ENCODE measurements at places on chromosomes 2 and 18.

DNA sequence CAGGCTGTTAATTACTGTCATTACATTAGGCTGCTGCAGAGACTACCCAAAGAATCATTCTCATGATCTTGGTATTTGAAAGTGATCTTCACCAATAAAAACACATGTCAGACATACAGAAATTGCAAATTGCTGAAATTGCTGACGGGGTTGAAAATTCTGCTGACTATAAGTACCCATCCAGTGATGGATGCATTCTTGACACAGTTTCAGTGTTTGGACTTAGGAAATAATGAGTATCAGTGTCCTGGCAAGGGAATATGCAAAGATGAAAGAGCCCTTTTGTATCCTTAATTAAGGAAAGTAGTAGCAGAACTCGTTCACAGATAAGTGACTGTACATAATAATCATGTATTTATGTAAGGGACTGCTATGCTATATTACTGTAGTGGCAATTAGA, 221.1 kb upstream of the ATP5MC3 start:
- DNase-seq = no peak

DNA sequence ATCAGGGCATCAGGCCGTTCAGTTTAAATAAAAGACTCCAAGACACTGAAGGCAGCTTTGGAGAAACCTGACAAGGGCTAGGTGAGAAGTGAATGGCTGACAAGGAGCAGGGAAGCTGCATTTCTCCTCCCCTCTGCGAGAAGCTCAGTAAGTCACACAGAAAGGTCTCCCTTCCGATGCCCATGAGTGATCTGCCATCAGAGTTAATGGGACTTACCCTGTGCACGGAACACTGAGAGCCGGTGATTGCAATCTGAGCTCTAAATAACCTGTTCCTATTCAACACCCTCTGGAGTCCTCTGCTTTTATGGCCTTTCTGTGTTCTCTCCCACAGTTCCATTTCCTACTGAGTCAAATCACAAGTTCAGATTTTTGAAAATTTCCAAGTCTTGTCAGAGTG, 322.2 kb upstream of the MYT1L start:
- DNase-seq = no peak

DNA sequence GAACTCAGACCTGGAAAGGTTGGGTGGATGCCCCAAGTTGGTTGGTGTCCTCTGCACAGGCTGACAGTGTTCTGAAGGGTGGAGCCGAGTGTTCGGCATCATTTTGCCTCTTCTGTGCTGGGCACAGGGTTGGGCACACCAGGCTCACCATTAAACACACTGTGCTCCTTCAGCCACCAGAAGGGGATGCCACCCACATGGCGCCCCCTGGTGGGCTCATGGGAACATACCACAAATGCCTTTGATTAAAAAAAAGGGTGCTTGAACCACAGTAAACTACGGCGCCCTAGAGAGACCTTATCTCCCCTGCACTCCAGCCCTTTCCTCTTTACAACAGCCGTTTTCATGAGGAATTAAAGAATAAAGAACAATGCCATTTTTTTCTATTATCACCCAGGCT, 89.4 kb downstream of the CELF4 start:
- DNase-seq = peak; percentile 10

DNA sequence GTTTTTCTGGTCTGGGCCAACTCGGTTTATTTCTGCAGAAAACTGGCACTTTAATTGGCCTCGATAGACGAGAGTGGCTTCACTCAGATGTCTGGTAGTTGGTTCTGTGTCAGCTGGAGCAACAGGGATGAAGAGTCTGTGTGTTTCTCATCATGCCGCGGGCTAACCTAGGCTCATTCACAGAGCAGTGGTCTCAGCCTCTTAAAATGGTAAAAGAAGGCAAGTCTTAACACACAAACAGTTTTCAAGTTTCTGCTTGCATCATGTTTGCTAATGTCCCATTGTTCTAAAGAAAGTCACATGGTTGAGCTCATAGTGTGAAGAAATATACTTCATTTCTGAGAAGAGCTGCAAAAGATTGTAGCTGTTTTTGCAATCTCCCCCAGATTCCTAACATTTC, 37.5 kb upstream of the ANXA4 start:
- no peak for DNase-seq

DNA sequence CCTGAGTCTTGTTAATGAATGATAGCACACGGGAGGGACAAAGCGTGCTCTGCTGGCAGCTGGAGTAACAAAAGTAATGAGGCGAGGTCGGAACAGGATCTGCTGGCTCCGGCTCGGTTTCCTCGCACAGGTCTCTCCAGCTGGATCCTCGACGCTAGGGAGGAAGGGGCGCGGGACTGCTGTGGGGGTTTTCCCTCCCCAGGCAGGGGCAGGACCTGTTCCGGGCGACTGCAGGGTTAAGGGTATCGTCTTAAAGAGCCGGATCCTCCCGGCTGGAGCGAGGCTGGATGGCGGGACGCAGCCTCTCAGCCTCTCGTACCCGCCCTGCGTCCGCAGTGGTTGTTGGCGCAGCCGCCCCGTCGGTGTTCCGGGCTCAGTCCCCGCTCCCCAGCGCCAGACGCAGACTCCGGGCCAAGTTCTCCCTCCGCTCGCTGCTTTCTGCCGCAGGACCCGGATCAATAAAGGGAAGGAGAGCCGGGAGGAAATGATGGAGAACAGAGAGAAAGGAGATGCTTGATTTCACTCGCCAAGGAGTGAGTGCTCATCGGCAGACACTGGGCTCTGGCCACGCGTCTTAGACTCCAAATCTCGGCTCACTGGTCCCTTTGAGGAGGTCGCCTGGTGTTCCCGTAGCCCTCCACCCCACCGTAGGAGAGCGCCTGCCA, 1.1 kb upstream of the LIPG start:
- peak; percentile 56 for DNase-seq

DNA sequence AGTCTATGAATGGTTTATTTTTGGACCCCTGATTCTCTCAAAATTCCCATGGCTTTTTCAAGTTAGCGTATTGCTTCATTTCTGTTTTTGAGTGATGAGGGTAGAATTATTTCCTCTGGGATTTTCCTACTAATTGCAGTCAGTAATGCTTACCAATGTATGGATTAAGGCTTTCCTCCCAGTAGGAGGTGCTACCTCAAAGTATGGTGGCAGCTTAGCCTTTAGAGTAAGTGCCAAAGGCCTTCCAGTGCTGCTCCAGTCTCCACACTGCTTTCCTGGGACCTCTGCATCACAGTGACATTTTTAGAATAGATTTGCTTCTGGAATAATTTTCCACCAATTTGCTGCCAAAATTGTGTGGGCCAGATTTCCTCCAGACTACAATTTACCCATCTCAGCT, 16.2 kb upstream of the SSB start:
- DNase-seq = no peak

GRCh38 chr2:59029058-59029457, 787.9 kb upstream of the FANCL start:
- no peak for DNase-seq

GRCh38 chr2:233409286-233409991, 55.1 kb downstream of the DGKD start:
- no peak for DNase-seq

GRCh38 chr2:7971248-7971647, 710.6 kb upstream of the ID2 start:
- no peak for DNase-seq

DNA sequence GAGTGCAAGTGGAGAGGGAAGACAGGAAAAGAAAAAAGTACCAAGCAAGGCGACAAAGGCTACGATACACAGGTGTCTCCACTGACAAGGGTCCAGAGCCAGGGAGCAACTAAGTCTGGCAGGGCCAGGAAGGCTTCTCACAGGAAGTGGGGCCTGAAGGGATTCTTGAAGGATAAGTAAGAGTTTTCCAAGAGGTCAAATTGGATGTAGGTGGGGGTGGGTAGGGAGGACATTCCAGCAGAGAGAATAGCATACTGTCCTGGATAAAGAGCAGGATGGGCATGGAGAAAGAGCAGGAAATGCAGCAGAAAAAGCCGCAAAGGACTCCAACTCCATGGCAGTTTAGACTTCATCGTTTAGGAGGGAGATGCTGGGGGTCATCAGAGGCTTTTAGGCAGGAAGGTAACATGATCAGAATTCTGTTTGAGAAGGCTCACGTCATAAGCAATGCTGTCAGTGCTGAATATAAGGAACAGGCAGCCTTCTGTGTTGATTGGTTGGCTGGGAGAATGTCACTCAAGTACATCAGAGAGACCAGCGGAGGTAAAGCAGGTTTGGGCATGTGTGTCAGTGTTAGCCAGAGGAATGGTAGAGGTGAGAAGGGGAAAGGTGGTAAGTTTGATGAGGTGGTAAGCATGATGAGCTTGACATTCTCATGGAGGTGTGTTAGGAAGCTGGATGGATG, 35.1 kb downstream of the ARHGAP25 start:
- DNase-seq = no peak

GRCh38 chr2:88757025-88757424, 65.6 kb downstream of the RPIA start:
- DNase-seq = no peak

- DNase-seq = no peak
Observed at GRCh38 chr18:23105581-23106219, 29.6 kb upstream of the CABLES1 start.

DNA sequence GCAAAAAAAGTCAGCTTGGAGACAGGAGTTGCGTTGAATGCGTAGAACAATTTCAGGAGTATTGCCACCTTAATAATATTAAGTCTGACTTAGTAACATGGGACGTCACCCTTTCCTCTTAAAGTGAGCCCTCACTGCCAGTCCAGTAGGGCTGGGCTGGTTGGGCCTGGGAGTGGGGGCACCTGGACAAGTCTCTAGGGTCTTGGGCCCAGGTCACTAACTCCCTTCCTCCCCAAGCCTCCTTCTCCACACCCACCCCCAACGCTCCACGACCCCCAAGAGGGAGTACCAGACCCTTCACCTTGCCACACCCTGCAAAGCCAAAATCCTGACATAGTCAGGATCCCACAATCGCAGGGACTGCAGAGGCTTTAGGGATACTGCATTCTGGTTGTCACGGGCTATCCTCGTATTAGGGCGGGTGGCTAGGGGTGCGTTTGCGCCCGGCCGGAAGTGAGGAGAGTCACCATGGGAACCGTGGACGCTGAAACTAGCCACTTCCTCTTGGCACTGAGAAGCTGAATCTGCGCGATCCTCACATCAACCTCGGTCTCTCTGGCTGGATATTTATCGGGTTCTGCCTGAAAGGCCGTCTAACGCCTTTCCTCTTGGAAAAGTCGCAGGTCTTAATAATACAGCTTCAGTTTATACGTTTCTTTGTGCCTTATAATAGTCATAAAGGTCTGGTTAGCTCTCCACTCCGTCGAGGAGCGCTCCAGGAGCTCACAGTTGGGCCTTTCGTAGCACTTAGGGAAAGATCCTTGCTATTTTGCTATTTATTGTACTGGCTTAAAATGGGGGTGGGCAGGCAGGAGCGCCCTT, 10.3 kb upstream of the CXXC1 start:
- DNase-seq = peak; percentile 69

DNA sequence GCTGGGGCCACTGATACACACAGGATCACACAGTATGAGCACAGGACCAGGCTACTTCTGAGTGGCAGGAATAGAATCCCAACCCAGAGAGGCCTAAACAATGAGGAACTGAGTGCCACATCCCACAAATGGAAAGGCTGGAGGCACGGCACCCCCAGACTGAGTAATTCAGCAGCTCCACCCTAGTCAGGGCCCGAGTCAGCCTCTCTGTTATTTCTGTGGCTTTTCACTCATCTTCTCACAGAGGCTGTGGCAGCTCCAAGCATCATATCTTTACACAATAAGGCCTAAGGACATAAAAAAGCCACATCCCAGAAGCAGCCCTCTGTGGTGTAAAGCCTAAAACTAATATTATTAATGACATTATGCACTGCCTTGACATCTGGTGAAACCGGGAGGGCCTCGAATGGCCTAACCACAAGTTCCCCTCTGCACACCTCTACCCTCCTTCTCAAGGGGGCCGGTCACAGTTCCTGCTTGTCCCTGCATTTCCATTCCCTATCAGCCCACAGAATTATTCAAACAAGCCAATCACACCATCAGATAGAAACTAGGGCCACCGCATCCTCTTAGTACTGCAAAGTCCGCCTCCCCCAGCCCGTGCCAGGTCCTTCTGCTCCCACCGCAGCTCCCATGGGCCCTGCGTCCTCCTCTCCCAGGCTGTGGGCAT, 12.5 kb upstream of the MAL start:
- DNase-seq = no peak

DNA sequence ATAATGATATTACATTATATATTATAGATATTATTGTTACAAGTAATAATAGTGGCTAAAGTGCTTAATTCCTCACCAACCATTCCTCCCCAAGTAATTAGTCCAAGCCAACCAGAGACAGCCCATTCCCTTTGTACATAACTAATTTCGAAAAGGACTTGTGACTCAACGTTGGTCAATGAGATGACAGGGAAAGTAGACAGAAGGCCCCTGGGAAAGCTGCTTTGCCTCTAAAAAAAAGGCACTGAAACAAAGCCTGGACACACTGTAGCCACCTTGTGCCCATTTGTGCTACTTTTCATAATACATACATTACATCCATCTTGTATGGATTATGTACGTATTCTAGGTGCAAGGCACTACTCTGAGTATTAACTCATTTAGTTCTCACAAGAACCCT, 28.8 kb downstream of the COLEC12 start:
- no peak for DNase-seq

- DNase-seq = no peak
Observed at GRCh38 chr2:233856184-233856583, 1.8 kb upstream of the HJURP start.

- no peak for DNase-seq
Observed at GRCh38 chr2:119689218-119689617, 10.2 kb downstream of the TMEM177 start.

DNA sequence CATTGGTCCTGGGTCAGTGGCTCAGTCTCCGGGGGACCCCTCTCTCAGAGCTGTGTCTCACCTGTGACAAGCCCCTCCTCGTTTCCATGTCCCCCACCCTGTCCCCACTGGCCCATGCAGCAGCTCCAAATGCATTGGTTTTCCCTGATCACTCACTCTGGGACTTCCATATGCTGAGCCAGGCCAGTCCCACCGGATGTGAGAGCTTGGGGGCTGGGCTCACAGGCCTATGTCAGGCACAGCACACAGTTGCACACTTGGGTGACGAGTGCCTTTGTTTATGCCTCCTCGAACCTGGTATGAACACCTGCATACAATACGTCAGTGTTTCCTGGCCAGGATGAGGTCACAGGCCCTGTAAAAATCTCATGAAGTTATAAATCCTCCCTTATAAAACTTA, 232.5 kb downstream of the TFCP2L1 start:
- no peak for DNase-seq

DNA sequence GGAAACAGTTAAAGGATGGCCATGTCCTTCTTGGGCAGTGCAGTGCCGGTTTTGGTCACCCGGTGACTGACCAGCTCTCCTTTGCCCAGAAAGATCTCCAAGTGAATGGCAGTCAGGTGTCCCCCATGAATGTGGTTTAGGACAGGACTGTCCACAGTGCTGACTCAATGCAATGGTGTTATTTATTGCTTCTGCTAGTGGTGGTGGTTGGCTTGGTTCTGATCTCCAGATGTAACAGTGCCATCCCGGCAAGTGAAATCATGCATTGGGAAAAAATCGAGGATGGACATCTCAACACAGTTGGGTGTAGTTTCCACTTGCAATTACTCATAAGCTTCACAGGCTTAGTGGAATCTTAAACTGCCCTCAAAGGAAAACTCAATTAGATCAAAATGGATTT, 81.9 kb downstream of the TGOLN2 start:
- no peak for DNase-seq

- DNase-seq = no peak
Observed at GRCh38 chr2:14535156-14535555, 97.4 kb upstream of the LRATD1 start.
